Neural crest cell (in vitro differentiated cells): ENCODE measurements at places on chromosomes 3 and 15. TPM values are rescaled to one million over a fixed set of nuclear protein-coding genes. Genes with fewer than 3 reads are reported as not detected.
A peak's percentile ranks its signal among the peaks of the same experiment; 100 is the strongest.

PAK6 gene
- 0.28 and 0.93 TPM in 2 replicates for total RNA-seq

UROC1 gene
- not detected in 2 replicates for total RNA-seq

TEX9 gene
- 17.9 and 21.3 TPM in 2 replicates for total RNA-seq

DNA sequence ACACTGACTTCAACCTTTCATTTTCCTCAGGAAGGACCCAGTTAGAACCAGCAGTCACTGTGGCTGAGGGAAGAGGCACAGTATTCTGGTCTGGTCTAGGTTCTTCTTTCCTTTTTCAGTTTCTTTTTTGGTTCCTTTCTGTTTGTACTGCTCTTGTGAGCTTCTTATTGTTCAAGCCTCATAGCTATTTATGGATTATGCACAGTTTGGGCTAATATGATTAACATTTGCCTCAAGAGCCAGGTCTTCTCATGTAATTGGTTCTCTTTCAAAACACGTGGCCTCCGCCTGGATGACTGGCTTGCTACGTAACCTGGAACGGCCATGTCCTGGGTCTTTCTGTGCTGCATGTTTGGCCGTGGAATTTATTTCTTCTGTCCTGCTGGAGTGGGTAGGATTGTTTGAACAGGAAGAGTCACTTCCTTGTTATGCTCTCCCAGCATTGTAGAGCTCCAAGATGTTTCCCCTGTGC lies 43.3 kb downstream of the RBMS3 start:
- DNase-seq = no peak

GRCh38 chr3:149815728-149816127 lies 2.7 kb downstream of the RNF13 start:
- no peak for DNase-seq

DNA sequence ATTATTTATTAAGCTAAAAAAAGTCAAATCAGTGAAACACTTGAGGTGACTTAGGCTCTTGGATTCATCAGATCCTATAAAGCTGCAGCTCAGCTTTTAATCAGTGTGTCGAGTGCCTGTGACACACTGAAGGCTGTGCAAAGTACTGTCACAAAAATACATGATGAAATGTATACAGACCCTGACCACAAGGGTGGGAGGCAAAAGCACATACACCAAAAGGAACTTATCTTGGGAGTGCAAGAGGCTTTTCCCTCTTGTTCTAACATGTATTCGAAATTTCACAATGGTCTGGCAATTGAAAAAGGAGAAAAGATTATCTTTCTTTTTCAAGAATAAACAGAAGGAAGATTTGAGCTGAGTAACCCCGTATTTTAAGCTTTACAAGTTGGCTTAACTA lies 35.9 kb downstream of the VGLL4 start:
- no peak for DNase-seq

DNA sequence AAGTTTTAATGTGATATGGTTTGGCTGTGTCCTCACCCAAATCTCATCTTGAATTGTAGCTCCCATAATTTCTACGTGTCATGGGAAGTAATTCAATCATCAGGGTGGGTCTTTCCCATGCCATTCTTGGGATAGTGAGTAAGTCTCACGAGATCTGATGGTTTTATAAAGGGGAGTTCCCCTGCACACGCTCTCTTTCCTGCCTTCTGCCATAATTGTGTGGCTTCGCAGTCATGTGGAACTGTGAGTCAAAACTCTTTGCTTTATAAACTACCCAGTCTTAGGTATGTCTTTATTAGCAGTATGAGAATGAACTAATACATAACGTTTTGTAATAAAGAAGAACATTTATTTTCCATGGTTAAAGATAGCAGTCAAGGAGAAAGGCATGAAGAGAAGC lies 39.2 kb upstream of the GOLIM4 start:
- no peak for DNase-seq

DNA sequence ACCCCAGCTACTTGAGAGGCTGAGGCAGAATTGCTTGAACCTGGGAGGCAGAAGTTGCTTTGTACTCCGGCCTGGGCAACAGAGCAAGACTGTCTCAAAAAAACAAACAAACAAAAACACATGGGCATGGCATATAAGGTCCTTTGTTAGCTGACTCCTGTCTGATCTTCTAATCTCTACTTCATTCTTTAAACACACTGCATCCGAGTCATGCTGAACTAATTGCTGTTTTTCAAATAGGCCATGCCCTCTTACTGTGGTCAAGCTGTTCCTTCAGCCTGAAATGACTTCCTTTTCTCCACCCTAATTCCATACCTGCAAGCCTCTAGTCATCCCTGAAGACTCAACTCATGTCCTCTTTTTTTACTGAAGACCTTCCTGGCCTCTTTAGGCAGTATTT lies 22.3 kb upstream of the SLMAP start:
- DNase-seq = no peak

DNA sequence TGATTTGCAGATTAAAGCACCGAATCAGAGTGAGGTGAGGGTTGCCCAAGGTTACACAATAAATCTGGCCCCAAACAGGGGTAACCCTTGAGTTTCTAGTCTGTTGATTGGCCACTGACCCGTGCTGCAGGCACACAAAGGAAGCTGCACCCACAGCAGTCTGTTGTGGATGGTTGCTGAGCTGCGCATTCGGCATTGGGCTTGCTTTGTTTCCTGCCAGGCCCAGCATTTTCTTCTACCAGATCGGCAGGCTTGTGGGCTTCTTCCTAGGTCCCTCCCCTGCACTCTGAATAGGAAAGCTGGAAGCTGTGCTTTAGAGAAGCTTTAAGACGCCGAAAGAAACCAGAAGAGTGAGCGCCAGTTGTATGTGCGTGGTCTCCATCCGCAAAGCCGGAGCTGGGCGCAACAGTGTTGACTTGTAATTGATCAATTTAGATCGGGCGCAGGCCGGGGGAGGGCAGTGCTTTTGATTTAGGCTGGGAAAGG lies 12.1 kb downstream of the B3GNT5 start:
- peak; percentile 52 for DNase-seq

DNA sequence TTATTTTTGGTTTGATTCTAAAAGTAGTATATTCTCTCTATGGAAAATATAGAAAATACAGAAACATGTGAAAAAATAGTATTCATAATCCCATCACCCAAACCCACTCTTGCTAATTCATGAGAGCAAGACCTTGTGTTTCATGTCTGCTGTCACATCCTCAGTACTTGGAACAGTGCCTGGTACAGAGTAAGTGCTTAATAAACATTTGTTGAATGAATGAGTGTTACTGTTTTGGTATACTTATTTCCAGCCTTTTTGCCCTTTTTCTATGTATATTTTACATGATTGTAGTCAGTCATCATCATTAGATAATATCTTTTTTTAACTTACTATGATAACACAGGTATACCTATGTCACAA lies 59.3 kb downstream of the IL16 start:
- DNase-seq = no peak

GRCh38 chr3:22098021-22098420 lies 347.0 kb upstream of the ZNF385D start:
- no peak for DNase-seq

- no peak for DNase-seq
These were observed 20.7 kb downstream of the POPDC2 start for GRCh38 chr3:119639494-119640350.

- no peak for DNase-seq
These were observed 593 bp downstream of the CIAO2A start for GRCh38 chr15:64092864-64093626.

GRCh38 chr3:187014417-187014864 lies 84.1 kb downstream of the ST6GAL1 start:
- DNase-seq = no peak
